Nephron progenitor cell (in vitro differentiated cells): ENCODE measurements at places on chromosomes 3 and 15.
A peak's percentile ranks its signal among the peaks of the same experiment; 100 is the strongest.

- no peak for DNase-seq
Measured at GRCh38 chr3:102113421-102114041, 264.2 kb downstream of the NFKBIZ start.

- no peak for DNase-seq
Measured at GRCh38 chr3:139518926-139519842, 20.4 kb downstream of the RBP1 start.

GRCh38 chr15:42858540-42858939 lies 62.0 kb downstream of the TTBK2 start:
- no peak for DNase-seq

- DNase-seq, result peak; percentile 52
Measured at GRCh38 chr15:66039117-66039871, 170.0 kb downstream of the RAB11A start.

DNA sequence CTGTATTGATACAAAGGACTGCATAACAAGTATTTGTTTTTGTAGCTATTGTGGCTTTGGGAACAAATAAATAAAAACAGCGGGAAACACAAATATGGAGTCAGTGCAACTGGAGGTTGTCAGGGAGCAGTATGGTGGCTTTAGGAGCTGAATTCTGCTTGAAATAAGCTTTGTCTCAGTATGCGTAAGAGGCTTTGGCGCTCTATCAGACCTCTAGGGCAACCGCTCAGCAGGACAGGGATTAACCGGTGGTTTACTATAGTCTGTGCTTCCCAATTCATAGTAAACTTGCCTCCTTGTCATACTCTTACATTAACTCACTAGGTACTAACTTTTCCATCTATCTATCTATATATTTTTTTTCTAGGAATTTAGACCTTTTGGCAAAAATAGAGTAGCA lies 104.6 kb downstream of the ZIC1 start:
- no peak for DNase-seq

- DNase-seq, result no peak
Measured at GRCh38 chr3:121809249-121809648, 25.6 kb downstream of the IQCB1 start.

GRCh38 chr3:79453600-79453999 lies 314.2 kb downstream of the ROBO1 start:
- no peak for DNase-seq

GRCh38 chr15:71066983-71067382 lies 48.3 kb upstream of the THSD4 start:
- no peak for DNase-seq

GRCh38 chr15:88920186-88920891 lies 7.2 kb upstream of the MFGE8 start:
- DNase-seq, result no peak

- no peak for DNase-seq
Measured at GRCh38 chr15:77461486-77461885, 40.8 kb downstream of the HMG20A start.

DNA sequence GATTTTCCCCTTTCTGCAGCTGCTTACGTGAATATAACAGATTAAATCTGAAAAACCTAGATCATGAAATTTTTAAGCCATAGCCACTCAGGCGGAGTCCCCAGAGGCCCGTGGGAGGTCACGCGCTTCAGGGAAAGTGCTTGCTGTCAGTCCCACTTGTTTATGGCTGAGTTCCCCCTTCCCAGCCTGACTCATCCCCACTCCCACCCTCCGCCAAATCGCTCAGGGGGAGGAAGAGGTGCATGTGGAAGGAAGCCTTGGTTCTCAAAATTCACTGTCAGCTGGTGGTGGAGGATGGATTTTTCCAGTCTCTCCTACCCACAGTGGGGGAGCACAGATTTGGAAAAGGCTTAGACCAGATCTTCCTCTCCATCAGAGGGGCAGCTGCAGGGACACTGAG lies 67.4 kb downstream of the CORO2B start:
- peak; percentile 40 for DNase-seq

GRCh38 chr3:170429050-170429449 lies 10.4 kb downstream of the CLDN11 start:
- no peak for DNase-seq

GRCh38 chr3:198113206-198114053 lies 153.4 kb downstream of the LMLN start:
- peak; percentile 58 for DNase-seq
